ENCODE measurements at places on chromosomes 16 and 17.

GRCh38 chr16:53872248-53873221 is 168.6 kb downstream of the FTO start:
- DNase-seq = no peak

DNA sequence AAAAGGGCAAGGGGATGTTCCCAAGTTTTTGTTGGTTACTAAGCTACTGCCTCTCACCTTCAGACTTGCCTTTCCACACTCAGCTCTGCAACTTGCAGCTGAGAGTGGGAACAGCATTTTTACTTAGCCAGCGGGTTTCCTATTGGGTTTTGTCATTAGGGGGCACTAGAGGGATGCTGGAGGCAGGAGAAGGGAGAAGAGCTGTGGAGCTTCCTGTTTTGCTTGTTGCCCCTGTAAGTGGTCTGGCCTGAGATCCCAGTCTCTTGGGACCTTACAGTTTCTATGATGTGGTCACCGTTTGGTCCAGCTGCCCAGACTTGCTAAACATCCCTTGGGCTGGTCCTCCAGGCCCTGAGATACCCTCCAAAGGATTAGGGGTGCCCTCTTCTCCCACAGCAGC is 209.6 kb upstream of the NLRP1 start:
- no peak for DNase-seq

DNA sequence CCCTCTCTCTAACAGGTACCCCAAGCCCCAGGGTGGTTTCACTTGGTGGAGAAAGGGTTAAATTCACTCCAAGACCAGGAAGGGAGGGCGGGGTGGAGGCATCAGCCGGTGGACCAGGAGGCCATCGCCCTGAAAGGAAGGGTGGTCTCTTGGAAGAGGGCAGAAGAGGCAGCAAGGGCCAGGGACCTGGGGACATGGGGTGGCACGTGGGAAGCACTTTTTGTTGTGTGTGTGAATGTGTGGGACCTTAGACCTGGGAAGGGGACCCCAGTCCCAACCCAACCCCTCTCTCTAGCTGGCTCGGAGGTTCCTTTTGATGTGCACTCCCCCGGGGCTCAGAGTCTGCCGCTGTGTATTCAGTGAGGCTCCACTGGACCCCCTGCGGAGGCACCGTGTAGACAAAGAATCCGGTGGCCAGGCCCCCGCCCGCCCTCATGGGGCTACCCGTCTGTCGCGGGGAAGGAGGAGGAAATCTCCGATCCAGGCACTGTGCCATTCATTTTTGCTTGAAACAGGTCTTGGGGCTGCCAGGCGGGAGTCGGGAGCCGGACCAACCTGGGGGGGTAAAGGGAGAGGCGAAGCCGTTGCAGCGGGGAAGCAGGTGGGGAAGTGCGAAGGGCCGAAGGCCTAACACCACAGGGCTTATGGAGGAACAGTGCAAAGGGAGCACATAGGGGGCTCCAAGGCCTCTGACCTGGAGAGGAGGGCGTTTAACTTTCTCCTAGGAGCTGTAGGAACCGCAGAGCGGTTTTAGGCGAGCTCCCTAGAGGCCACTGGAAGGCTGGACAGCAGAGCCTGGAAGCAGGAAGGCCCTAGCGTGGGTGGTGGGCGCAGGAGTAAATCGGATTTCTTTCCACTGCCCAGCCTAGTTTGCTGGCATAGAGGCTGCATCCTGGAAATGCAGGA is 3.2 kb upstream of the WNT3 start:
- DNase-seq = no peak

DNA sequence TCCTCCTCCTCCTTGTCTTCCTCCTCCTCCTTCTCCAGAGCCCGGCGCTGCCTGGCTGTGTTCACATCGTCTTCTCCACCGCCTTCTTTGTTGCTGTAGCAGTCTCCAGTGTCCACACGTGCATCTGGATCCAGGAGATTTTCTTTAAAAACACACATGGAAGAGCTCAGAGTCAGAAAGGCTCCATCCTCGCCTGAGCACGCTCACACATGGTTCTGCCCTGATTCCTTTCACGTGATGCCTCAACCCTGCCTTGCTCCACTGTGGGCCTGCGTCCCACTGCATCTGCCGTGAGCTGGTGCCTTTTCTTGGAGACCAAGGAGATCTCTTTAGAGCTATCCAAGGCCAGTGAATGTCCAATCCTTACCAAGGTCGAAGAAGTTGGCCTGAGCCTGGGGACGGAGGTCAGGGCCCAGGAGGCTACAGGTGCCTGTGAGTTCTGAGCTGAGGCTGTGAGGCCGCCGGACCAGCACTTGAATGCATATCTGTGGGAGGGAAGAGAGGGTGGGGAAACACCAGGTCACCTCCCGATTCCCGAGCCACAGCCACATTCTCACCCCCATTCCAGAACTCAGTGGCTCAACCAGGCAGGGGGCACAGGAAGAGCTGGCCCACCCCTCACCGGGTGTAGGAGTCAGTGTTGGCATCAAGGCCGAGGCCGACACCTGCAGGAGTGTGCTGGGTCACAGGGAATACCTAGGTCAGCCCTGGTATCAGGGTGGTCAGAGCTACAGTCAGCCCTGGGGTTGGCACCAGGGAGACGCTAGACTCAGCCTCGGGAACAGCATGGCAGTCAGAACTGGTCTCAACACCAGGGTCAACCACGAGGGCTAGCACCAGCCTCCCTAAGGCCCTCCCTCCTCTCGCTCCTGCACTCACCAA is 37.6 kb downstream of the HASPIN start:
- no peak for DNase-seq

DNA sequence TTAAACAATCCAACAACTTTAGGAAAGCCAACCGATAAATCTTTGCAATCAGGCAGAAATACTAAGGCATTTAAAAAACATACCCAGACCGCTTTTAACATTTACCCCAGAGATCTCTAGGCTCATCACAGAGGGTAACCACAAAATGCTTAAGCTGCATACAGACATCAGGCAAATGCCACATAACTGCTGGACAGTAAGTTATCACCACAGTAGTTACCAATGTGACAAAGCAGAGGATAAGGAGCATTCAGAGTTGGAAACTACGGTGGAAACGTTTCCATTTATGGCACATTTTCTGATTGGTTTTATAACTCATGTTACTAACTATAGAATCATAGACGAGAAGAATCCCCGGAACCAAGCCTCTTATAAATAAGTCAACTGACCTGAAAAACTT is 77.5 kb downstream of the KANSL1 start:
- DNase-seq = no peak

GRCh38 chr16:17375461-17376304 is 95.1 kb downstream of the XYLT1 start:
- no peak for DNase-seq

GRCh38 chr16:31410082-31410481 is 16.9 kb downstream of the ITGAD start:
- DNase-seq = no peak

- no peak for DNase-seq
Measured at GRCh38 chr17:35866341-35866950, 2.2 kb downstream of the HEATR9 start.

GRCh38 chr17:54903375-54903774 is 2.7 kb downstream of the TOM1L1 start:
- no peak for DNase-seq

DNA sequence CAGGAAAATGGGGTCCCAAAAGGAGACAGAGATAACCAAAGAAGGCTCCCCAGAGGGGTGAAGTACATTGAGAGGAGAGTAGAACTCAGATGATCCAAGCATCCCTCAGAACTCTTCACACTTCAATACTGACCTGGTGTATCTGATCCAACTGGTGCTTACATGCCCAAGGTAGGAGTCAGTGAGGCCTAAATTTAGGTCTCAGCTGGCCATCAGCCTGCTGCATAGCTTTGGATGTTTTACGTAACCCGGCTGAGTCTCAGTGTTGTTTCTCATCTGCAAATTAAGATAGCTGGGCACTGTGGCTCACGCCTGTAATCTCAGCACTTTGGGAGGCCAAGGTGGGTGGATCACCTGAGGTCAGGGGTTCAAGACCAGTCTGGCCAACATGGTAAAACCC is 11.6 kb upstream of the GOSR2 start:
- no peak for DNase-seq

DNA sequence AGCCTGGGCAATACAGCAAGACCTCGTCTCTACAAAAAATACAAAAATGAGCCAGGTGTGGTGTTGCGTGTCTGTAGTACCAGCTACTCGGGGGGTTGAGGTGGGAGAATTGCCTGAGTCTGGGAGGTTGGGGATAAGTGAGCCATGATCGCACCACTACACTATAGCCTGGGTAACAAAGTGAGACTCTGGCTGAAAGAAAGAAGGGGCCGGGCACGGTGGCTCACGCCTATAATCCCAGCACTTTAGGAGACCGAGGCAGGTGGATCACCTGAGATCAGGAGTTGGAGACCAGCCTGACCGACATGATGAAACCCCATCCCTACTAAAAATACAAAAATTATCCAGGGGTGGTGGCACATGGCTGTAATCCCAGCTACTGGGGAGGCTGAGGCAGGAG is 10.5 kb upstream of the GRB2 start:
- DNase-seq = no peak

DNA sequence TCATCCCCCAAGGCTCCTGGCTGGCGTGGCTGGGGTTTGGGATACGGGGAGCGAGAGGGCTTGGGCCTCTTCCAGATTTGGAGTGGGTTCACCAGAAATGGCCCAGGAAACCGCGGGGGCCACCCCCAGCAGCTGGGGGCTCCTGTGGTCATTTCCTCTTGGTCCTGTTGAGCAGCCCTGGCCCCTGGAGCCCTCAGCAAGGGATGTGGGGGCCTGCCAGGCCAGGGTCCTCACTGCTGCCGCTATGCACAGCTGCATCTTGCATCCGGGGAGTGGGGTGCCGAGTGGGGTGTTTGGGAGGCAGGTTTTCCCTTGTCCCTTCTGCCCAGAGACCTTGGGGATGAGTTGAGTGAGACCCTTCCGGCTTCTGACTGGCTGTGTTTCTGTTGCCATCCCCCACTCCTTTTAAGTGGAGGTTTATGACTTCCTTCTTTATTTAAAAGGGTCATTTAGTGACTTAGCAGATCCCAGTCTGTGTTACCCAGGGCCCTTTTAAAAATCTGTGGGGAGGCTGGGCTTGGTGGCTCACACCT is 319.8 kb downstream of the SEC14L1 start:
- no peak for DNase-seq

DNA sequence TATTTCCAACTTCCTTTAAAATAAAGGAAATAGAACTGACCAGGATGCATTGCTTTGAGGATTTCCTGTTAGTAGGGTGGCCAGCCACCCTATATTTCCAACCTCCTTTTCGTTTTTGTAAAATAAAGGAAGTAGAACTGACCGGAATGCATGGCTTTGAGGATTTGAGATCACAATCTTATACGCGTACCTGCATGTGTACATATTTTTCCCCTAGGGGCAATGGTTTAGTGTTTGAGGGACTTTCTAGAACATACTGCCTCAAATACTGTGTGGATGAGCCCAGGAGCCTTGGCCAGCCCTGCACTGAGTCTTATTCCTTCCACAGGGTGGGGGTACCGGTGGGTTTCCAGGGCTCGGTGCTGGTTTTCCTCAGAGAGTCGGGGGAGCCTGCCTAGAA is 25.6 kb downstream of the MAPK8IP3 start:
- no peak for DNase-seq

DNA sequence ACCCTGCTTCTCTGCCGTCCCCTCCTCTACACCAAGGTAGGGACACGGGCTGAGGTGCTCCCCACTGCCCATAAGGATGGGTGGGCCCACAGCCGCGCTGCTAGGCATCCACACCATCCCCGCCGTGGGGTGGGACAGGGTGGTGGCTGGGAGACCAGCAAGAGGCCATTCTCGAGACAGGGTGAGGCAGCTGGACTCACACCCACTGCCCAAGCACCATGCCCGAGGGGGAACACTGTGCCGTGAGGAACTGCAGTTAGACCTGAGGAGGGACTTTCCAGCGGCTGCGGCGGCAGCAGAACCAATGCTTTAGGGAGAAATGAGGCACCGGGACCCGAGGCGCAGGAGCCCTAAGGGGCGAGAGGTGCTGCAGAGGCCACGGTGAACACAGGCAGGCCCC is 13.3 kb downstream of the PKD1 start:
- no peak for DNase-seq

- no peak for DNase-seq
Measured at GRCh38 chr16:2806286-2806685, 8.0 kb downstream of the PRSS41 start.

DNA sequence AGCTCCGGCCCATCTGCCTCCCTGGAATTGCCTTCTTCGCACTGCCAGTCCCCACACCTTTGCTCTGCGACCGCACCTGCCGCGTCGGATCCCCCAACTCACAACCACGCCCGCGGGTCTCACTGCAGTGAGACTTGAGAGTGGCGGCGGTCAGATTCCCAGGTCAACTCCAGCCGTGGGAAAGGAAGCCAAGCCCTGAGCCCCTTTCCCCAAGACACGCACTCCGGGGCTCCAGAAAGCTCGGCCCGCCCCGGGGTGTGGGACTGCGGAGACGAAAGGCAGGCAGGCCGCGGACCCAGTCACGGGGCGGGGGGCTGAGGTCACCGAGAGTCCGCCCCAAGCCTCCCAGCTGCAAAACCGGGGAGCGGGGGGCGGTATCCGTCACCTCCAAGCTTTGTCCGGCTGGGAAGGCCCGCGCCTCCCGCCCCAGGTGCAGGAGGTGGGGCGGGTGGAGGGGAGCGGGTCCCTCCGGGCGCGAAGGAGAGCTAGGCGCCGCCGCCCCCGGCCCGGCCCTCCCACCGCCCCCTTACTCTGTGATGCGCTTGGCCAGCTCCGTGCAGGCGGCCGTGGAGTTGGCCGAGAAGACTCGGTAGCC is 615 bp downstream of the PRPSAP1 start:
- no peak for DNase-seq

DNA sequence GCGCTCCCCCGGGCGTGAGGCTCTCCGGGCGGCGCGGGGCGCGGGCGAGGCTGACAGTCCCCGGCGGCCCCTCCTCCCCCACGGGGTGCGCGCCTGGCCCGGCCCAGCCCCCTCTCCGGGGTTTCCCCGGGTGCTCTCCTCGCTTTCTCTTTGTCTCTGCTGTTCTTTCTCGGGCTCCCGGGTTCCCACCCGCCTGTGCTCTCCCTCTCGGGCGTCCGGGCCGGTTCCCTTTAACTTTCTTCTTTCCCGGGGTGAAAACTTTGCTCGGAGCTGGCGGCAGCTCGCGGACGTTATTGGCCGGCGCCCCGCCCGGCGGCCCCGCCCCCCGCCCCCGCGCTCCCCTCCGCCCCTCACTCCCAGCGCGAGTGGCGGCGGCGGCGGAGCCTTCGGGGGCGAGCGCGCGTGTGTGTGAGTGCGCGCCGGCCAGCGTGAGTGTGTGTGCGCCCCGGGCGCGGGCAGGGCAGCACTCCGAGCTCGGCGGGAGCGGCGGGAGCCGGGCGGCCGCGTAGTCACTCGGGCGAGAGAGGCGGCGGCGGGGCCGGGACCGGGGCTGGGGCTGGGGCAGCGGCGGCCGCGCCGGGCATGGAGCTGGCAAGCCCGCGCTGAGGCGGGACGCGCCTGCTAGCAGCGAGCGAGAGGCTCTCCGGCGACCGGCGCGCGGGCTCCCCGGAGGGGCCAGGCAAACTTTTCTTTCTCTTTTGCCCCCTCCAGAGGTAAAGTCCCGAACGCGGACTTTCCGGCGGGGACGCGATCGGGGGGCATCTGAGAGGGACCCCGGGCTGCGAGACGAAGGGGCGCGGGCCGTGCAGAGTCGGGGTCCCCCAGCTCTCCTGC is at the start of gene NTN1:
NTN1 (plus strand) TSS at position 353 of the 834 bp plus-strand sequence. CDS start 864 bp downstream, outside the sequence.
- DNase-seq = peak; percentile 47

DNA sequence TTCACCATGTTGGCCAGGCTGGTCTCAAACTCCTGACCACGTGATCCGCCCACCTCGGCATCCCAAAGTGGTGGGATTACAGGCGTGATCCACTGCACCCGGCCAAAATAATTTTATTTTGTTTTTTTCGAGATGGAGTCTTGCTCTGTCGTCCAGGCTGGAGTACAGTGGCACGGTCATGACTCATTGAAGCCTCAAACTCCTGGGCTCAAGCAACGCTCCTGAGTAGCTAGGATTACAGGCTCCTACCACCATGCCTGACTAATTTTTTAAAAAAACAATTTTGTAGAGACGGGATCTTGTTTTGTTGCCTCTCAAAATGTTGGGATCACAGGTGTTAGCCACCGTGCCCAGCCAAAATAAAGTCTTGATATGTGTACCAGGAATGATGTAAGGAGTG is 2.4 kb upstream of the TTLL6 start:
- no peak for DNase-seq

Measured in stimulated activated CD4-positive, alpha-beta T cell treated with anti-CD3 and anti-CD28 coated beads, Interleukin-1b, Interleukin-23, amount 100 ng/mL, for 4 hours (primary cell).